Fibroblast of upper back skin (primary cell): ENCODE measurements at places on chromosomes 1 and 21.
A peak's percentile ranks its signal among the peaks of the same experiment; 100 is the strongest.

DNA sequence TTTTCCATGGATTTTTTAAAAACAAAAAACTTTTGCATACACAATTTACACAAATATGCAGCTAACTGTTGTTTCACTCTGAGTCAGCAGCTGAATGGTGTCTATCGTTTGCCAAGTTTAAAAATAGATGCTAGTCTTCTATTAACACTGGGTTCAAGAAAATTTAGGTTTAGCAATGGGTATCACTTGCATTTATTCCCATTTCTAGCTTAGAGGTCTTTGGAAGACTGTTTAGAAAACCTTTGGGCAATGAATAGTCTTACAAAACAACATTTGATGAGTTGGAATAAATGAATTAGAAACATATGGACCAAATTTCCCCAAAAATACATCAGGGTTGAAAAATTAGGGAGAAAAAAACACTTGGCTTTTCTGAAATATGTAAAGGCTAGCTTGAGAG is 165.8 kb downstream of the LYPLAL1 start:
- peak; percentile 47 for DNase-seq

DNA sequence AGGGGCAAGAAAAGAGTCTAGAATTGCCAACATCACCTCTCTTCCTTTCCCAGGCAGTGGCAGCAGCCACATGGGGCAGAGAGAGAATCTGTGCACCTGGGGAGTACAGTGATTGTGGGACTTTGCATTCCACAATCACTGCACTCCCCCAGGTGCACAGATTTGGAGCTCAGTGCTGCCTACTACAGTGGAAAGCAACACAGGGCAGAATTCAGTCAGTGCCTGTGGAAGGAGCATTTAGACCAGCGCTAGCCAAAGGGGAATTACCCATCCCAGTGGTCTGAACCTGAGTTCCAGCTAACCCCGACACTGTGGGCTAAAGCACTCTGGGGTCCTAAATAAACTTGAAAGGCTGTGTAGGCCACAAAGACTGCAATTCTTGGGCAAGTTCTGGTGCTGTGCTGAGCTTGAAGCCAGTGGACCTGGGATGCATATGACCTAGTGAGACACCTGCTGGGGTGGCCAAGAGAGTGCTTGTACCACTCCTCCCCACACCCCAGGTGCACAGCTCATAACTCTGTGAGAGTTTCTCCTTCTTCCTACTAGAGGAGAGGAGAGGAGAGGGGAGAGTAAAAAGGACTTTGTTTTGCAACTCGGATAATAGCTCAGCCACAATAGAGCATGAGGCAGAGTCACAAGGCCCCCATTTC is 50.3 kb downstream of the NUP210L start:
- no peak for DNase-seq

DNA sequence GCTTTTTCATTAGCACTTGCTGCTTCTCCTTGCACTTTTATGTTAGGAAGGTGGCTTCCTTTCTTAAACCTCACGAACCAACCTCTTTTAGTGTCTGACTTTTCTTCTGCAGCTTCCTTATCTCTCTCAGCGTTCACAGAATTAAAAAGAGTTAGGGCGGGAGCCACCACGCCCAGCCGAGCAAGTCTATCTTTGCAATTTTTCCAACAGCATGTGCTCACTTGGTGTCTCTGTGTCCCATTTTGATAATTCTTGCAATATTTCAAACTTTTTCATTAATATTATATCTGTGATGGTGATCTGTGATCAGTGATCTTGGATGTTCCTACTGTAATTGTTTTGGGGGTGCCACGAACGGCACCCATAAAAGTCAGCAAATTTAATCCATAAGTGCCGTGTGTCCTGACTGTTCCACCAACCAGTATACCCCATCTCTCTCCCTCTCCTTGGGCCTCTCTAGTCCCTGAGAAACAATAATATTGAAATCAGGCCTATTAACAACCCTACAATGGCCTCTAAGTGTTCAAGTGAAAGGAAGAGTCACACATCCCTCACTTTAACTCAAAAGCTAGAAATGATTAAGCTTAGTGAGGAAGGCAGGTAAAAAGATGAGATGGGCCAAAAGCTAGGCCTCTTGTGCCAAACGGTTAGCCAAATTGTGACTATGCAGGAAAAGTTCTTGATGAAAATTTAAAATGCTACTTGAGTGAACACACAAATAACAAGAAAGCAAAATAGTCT is 15.9 kb upstream of the ITPKB start:
- no peak for DNase-seq

DNA sequence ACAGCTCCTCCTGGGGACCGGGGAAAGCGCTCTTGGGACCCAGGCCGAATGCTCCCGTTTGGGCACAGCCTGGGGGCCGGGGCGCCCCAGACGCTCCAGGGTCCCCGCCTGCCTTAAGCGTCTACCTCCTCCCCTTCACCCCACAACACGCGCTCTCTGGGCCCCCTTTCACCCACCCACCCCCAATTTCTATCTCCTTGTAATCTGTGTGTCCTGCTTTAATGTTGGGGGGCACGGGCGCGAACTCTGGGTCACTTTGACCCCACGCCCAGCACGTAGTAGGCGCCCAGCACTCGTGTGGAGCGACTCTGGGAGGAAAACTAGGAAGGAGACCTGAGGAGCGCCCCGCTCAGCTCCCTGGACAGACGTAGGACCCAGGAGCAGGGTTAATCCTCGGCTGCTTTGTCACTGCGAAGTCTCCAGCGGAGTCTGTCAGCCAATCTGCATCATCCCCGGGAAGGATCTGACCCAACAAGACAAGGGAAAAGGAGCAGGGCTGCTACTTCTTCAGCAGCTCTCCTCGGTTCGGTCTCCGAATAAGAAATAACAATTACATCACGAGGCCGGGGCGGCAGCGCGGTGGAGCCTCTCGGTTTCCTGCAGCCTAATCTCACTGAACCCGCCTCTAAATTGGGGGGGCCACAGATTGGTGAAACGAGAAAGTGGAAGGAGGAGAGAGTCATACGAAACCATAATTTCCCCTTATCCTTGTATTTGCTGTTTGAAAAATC is 757 bp upstream of the NRIP1 start:
- DNase-seq = peak; percentile 77

GRCh38 chr1:162388615-162389014 is 7.1 kb downstream of the C1orf226 start:
- DNase-seq = no peak

GRCh38 chr1:161071886-161072371 is 2.2 kb upstream of the ARHGAP30 start:
- peak; percentile 49 for DNase-seq

GRCh38 chr1:3003941-3004270 is 17.4 kb upstream of the ACTRT2 start:
- DNase-seq = no peak

DNA sequence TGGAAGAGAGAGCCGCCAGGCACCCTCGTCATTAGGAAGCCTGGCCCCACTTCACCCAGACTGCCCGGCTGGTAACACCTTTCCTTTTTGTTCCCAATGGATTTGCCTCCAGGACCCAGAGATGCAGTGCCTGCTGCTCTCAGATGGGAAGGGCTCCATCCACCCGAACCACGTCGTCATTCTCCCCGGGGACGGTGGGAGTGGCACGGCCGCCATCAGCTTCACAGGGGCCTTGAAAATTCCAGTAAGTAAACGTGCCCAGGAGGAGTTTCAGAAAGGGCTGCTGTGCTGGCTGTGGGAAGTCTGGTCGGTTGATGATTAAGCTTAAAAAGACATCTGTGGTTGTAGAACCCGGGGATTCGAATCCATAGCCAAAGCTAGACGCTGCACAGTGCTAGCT is 45.2 kb downstream of the SLC37A1 start:
- no peak for DNase-seq

DNA sequence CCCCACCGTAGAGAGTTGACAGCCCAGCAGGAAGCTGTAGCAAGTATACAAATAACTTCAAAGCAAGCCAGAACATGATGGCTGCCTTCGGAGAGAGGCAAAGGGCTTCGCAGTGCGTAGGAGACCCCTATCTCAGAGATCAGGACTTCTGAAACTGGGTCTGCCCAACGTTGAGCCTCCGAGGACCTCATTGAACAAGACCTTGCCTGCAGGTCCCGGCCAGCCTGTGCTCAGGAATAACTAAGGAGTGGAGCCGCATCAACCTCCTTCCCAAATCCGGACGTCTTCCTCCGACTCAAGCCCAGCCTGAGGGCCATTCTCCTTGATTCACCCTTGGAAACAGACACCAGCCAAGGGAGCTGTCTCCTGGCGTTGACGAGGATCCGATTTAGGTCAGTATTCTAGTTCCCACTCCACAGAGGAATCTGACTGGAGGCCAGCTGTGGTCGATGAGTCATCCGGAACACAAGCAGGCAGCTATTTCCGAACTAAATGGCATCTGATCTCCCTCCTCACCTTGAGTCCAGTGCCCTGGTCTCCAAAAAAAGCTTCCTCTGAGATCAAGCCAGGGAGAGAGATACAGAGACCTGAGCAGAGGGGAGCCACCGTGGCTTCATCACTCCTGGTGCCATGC is 166.5 kb upstream of the COA6 start:
- peak; percentile 68 for DNase-seq

DNA sequence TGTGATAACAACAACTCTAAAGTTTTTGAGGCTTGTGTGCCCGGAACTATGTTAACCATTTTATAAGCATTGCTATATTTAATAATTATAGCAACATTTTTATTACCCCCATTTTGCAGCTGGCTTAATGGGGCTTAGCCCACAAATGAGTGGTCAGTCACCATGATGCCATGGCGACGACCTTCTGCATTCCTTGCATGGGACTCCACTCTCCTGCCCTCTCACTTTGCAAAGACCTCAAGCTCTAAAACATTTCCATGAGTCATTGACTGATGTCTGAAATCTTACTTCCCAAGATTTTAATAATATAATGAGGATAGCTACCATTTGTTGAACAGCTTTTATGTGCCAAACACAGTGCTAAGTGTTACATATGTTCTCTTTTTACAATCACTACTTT is 15.4 kb downstream of the NGF start:
- DNase-seq = peak; percentile 50

- DNase-seq = no peak
These were observed 27.9 kb upstream of the KCNA2 start for GRCh38 chr1:110634086-110634454.

GRCh38 chr1:83499998-83500397 is 498.9 kb downstream of the TTLL7 start:
- DNase-seq = no peak

GRCh38 chr1:58884706-58885661 is 101.1 kb upstream of the JUN start:
- no peak for DNase-seq

DNA sequence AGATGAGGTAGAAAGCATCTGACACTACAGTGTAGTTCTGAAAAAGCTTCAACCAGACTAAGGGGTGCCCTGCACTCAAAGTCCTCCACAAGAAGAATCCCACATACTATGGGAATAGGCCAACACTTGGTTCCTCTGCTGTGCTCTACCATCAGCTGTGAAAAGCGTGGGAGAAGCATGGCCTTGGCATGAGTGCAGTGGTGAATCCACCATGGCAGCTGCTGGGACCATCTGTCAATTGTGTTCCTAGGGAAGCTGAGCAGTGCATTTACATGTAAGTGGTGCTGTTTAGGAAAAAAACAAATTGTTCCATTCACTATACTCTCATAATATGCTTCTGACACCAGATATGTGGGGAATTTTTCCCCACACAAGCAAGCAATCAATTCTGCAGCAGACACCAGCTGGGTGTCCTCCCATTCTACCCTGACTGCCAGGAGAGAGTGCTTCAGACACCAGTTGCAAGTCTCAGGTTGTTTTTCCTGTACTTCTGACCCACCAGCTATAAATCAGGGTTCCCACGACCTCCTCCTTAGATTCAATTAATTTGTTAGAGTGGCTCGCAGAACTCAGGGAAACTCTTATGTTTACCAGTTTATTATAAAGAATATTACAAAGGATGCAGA is 230.8 kb upstream of the CHRM3 start:
- DNase-seq = no peak

- no peak for DNase-seq
These were observed 9.5 kb downstream of the SLC45A3 start for GRCh38 chr1:205670611-205671430.

DNA sequence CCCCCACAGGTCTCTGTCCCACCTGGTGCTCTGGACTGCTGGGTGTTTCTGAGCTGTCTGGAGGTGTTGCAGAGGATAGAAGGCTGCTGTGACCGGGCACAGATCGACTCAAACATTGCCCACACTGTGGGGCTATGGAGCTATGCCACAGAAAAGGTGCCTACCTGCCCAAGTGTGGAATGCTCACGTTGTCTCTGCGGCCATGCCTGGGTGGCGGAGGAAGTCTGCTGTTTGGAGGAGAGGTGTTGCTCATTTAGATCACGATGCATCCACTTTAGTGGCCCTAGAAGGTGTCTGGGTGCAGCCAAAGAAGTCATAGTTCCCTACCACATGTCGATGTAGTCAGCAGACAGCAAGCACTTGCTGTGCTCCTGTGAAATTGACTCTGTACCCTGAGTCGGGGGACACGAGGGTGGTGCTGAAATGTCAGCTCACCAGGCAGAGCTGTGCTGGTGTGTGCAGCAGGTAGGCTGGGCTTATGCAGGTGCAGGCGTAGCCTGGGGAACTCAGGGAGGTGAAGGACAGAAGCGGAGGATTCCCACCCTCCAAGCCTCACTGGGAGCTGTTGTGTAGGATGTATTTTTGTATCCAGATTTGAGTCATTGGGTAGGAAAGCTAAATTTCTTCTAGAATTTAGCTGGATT is 32.8 kb upstream of the PWP2 start:
- DNase-seq = no peak

- DNase-seq = peak; percentile 66
These were observed 380.5 kb upstream of the CAMK1G start for GRCh38 chr1:209202830-209203532.

- DNase-seq = no peak
These were observed 178.4 kb downstream of the PSMG1 start for GRCh38 chr21:39004634-39005501.

- DNase-seq = no peak
These were observed 3.9 kb downstream of the SYPL2 start for GRCh38 chr1:109470245-109470644.

- DNase-seq = no peak
These were observed 21.0 kb downstream of the NKAIN1 start for GRCh38 chr1:31218705-31219104.

DNA sequence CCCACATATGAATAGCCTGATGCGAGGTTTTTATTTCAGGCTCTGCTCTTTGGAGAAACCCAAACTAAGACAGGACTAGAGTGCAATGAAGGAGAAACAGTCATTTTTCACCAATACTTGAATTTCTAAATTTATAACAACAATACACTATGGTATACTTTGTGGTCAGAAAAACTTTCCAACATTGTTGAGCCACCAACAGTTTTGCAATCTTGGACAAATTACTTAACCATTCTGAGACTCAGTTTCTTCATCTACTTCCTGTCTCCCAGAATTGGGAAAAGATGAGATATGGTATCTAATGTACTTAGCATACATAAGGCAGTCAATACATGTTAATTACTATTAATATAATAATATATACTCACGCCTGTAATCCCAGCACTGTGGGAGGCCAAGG is 519.8 kb upstream of the PLXNA2 start:
- DNase-seq = no peak

DNA sequence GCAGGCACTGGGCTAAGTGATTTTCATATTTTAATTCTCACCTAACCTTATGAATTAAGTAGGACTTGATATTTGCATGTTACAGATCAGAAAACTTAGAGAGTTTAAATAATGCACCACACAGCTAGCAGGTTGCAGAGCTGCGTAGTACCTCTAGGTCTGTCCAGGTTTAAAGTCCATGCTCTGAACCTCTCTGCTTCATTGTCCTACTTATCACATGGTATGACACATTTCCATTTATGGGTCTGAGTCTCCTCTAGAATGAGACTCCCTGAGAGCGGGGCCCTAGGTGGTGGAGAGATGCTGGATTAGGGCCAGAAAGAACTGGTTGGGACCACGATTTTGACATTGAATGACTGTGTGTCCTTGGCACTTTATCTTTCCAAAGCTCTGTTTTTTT is 102.5 kb upstream of the USP24 start:
- DNase-seq = no peak
